ENCODE measurements at places on chromosomes 6 and 20. TPM values are rescaled to one million over a fixed set of nuclear protein-coding genes. Genes with fewer than 3 reads are reported as not detected.

Gene MUCL3
- total RNA-seq, result not detected

Gene FLRT3
- total RNA-seq, result not detected

Gene ESR1
- 0.52 TPM for total RNA-seq

Gene SAPCD1
- 10.5 TPM for total RNA-seq

Gene KCNG1
- 0.59 TPM for total RNA-seq

Gene PPP1R3D
- 4.1 TPM for total RNA-seq

Gene CGA
- not detected for total RNA-seq

Gene RSPO3
- not detected for total RNA-seq

Gene MOG
- total RNA-seq, result not detected

Gene C4A
- 3.2 TPM for total RNA-seq

Gene UNC5CL
- 3.0 TPM for total RNA-seq

Gene PDRG1
- total RNA-seq, result 17.4 TPM

Gene NMBR
- not detected for total RNA-seq

Gene DCDC2
- not detected for total RNA-seq

Gene MTFR2
- total RNA-seq, result 22.1 TPM

Gene TSBP1
- total RNA-seq, result not detected

Gene PLAGL2
- total RNA-seq, result 64.9 TPM

Gene OTOR
- total RNA-seq, result not detected

Gene GABRR1
- not detected for total RNA-seq

Gene TRIM31
- not detected for total RNA-seq

Gene METTL24
- total RNA-seq, result not detected

Gene PHACTR1
- total RNA-seq, result not detected

Gene PFDN6
- total RNA-seq, result 81.3 TPM

Gene ENPP5
- total RNA-seq, result 0.24 TPM

Gene LCA5
- total RNA-seq, result 0.22 TPM

Gene LY6G6C
- not detected for total RNA-seq

Gene ATP9A
- total RNA-seq, result 0.17 TPM

Gene GGTLC1
- not detected for total RNA-seq

Gene PRND
- not detected for total RNA-seq

Gene FABP7
- total RNA-seq, result not detected

Gene LAMA2
- 0.86 TPM for total RNA-seq

All from activated naive CD4-positive, alpha-beta T cell treated with anti-CD3 and anti-CD28 coated beads for 36 hours (primary cell).